Hematopoietic multipotent progenitor cell (in vitro differentiated cells): ENCODE measurements at places on chromosomes 5 and 9.

DNA sequence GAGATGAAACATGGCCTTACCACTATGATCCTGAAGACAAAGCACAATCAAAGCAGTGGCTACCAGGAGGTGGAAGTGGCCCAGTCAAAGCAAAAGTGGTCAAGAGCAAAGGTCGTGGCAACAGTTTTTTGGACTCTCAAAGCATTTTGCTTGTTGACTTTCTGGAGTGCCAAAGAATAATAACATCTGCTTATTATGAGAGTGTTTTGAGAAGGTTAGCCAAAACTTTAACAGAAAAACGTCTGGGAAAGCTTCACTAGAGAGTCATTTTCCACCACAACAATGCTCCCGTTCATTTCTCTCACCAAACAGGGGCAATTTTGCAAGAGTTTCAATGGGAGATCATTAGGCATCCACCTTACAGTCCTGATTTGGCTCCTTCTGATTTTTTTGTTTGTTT, 33.6 kb upstream of the MAMDC2 start:
- no peak for DNase-seq

- DNase-seq: no peak
Measured at GRCh38 chr9:18564018-18564880, 90.3 kb downstream of the ADAMTSL1 start.

DNA sequence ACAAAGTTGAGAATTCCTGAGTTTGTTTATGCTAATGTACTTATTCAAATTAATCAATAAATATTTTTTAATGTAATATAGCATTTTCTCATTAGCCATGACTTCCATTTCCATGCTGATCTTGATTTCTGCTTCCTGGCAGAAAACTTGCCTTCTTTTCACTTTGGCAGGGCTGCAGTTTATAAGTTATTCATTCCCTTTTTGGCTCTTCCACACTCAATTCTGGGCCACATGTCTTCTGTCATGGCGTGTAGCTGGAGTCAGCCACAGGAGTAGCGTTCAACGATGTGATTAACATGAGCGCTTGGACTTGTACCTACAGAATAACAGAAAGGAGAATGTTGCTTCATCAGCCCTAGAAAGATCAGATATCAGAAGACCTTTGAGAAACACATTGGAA, 172.9 kb downstream of the CFAP90 start:
- DNase-seq: no peak

DNA sequence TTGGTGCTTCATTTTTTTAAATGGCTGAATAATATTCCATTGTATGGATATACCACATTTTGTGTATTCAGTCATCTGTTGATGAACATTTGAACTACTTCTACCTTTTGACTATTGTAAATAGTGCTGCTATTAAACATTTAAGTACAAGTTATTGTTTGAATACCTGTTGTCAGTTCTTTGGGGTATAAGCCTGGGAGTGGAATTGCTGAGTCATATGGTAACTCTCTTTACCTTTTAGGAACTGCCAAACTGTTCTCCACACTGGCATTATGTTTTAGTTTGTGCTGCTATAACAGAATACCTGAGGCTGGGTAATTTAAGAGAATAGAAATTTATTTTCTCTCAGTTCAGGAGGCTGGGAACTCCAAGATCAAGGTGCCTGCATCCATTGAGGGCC, 15.7 kb upstream of the PDE8B start:
- DNase-seq: no peak

DNA sequence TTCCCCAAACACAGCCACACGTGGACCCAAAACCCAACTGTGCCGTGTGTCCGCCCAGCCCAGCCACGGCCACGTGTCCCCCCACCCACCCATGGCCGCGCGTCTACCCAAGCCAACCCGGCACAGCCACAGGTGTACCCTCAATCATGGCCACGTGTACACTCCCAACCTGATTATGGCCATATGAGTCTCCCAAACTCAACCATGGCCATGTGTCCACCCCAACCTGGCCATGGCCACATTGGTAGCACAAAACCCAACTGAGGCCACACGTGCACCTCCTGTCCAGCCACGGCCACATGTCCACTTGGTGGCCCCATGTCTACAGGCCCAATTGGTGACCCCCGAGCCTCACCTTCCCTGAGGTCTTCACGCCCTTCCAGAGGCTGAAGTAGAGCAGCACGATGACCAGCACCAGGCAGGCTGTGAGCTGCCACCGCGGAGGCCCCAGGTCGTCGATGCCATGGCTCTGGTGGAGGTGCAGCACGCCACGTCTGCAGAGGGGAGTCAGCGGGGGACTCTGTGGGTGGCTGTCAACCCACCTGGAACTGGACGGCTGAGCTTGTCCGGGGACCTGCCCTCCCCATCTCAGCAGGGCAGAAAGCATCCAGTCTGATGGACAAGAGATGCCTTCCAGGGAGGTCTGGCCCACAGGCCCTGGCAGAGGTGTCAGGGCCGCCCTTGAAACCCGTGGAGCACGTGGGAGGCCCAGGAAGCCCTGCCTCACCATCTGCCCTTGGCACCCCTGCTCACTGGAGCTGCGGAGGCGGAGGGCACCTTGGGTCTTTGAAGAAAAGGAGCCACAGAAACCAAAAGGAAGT, 23.5 kb downstream of the SLC6A3 start:
- no peak for DNase-seq

DNA sequence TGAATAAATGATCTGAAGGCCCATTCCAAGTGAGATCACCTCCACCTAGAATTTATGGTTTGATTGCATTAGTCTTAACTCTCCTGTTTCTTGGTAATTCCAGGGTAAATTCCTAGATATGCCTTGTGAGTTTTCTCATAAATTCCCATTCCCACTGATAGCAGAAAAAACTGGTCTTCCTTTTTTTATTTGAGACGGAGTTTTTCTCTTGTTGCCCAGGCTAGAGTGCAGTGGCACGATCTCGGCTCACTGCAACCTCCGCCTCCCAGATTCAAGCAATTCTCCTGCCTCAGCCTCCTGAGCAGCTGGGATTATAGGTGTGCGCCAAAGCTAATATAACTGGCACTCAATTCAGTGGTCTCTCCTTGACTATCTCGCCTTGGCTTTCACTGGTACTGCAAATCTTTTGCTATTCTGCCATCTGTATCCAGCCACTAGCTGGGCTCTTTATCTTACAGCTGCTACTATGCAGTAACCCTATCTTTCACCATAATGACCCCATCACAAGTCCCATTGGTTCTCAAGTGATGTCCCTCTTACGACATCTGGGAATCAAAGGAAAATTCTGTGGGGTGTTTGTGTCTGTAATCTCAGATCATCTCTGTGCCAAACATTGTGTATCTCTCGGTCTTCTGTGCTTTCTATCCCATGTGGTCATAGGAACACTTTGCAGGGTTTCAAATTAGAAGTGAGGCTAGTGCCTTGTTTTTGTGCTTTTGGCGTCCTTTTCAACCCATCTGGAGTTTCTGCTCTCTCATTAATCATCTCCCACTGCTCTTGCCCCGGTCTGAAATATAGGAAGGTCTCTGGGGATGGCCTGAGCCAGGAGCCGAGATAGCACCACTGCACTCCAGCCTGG, 14.4 kb downstream of the HNRNPK start:
- no peak for DNase-seq

DNA sequence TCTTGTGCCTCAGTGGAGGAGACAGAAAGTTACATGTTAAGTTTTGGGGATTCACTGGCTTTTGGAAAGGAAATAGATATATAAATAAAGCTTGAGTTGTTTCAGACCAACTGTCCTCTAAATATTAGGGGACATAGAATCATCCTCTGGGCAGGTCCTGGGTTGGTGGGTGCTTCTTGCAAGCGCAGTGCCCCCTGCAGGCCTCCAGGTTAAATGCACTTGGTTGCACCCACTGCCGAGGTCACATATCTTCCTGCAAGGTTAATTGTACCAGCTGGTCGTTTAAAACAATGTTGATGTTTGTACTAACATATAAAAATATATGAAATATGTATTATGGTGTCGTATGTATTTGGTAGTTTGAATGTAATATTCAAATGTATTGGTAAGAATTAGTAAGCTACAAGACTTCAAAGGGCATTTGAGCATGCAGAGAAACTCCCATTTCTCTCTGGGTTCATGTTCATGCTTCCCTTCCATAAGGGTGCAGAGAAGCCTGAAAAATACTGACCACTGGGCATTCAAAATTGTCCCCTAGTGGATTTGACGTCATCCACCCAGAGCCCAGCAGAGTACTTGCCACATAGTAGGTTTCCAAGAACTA, 87.0 kb downstream of the ZNF618 start:
- DNase-seq: no peak

- DNase-seq: no peak
Measured at GRCh38 chr5:3428334-3428733, 167.3 kb upstream of the IRX1 start.

DNA sequence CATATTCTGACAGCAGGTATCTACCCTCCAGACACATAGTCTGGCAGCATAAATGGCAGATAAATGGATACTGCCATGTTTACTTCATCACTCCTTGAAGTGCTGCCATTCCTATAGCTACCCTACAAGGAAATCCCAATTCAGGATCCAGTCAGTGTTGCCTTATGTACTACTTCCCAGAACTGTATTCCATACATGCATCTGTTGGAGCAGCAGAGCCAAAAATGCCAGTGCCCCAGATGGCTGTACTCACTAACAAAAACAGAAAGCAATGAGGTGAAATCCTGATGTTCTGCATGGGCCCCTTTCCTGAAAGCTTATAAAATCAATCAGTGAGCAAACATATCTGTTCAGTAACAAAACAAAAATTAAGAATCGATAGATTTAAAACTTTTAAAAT, 490.0 kb upstream of the COX7C start:
- DNase-seq: no peak

GRCh38 chr9:94668928-94669729, 29.8 kb upstream of the FBP1 start:
- DNase-seq: no peak

- no peak for DNase-seq
Measured at GRCh38 chr9:129834489-129835127, 467 bp downstream of the C9orf78 start.

DNA sequence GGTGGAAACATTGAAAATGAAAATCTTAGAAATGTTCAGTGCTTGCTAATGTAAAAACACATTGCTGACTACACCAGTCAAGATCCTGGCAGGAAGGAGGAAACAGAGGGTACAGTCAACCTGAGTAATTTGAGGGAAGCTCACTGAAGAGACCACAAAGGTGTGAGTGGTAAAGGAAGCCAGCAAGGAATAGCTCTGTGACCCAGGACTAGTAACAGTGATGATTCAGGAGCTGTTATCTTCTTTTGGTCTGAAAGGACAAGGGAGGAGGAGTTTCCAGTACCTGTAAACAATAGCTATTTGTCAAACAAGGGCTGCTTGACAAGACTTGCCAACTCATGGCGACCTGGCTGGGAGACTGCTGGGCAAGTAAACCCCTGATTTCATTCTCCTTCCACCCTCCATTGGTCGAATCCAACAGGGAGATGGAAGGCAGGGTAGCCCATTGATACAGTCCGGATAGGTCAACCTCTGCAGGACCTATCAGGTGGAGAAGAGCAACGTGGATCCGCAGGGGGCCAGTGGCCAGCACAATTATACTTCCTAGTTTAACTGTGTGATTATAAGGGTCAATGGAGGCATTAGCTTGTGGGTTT, 68.1 kb downstream of the MAMDC2 start:
- DNase-seq: no peak

DNA sequence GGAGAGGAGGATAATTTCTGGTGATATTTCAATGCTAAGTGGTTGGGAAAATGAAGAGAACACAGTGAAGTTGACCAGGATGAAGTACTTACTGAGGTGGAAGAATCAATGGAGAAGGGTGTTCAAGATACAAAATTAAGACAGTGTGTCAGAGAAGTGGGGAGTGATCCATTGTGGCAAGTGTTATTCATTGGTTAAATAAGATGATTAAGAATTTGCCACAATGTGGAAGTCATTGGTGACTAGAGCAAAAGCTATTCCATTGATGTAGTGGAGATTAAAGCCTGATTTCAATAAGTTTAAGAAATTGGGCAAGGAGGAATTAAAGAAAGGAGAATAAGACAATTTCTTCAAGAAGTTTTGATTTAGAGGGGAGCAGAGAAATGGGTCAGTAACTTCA, 118.9 kb downstream of the GHR start:
- DNase-seq: no peak

GRCh38 chr9:113179839-113180238, 29.0 kb downstream of the SLC31A2 start:
- DNase-seq: no peak

- DNase-seq: no peak
Measured at GRCh38 chr5:55713871-55714270, 1.7 kb upstream of the SLC38A9 start.

DNA sequence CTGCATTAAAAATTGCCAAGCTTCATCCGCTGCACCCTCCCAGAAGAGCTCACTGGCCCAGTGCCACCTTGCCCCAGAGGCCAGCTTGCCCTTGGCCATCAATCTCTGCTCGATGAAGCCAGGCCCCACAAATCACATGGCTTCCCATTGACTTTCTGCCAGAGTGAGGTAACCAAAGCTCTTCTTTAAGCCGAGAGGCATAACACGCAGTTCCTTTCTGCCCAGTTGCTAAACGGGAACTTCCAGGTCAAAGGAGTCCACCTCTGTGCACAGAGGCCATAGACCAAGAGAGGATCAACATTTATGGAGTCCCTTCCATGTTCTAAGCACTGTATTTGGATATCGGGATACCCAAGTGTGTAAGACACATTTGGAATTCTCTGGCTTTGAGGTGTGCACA, 208.8 kb downstream of the KIF4B start:
- no peak for DNase-seq

- DNase-seq: no peak
Measured at GRCh38 chr9:99947395-99947794, 40.9 kb downstream of the STX17 start.
